ENCODE measurements at places on chromosomes 1 and 21. TPM values are rescaled to one million over a fixed set of nuclear protein-coding genes. Genes with fewer than 3 reads are reported as not detected.
A peak's percentile ranks its signal among the peaks of the same experiment; 100 is the strongest.

- DNase-seq = peak; percentile 70
Measured at GRCh38 chr1:75482951-75483350, 128.0 kb downstream of the SLC44A5 start.

GRCh38 chr1:119380983-119381662, 12.5 kb downstream of the HAO2 start:
- DNase-seq = no peak

GRCh38 chr1:5688081-5689077, 303.8 kb downstream of the NPHP4 start:
- no peak for DNase-seq

- no peak for DNase-seq
Measured at GRCh38 chr1:214396330-214396729, 115.4 kb downstream of the SMYD2 start.

- no peak for DNase-seq
Measured at GRCh38 chr1:220957233-220957605, 78.0 kb downstream of the HLX start.

- DNase-seq = no peak
Measured at GRCh38 chr1:92940541-92940940, 20.7 kb downstream of the DIPK1A start.

The PTBP2 gene
- total RNA-seq = 14.7 TPM

The OR14K1 gene
- total RNA-seq = not detected

The TRPM2 gene
- total RNA-seq = 0.25 TPM

Data from dermis microvascular lymphatic vessel endothelial cell (primary cell).